AG10803 (cell line): ENCODE measurements at places on chromosomes 6 and 20.

DNA sequence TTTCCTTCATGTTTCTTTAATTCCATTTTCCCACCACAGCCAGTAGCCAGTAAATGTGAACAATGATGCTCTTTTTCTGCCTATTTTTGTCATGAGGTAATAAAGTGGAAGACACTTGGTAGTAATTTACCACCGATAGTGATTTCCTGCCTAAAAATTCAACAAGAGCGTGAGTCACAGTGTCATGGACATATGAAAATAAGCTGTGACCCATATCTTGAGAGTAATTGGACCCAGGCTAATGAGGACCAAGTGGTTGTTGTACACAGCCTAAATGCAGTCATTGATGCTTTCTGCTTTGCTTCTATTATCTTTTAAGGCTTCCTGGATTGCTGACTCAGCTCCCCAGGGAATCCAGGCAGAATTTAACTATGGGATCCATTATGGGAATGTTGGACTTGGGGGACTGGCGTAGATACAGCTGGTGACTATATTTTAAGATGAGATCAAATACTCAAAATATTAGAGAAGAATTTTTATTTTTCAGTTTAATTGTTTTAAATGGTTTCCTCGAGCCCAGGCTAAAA, 265.9 kb upstream of the FERMT1 start:
- no peak for DNase-seq

DNA sequence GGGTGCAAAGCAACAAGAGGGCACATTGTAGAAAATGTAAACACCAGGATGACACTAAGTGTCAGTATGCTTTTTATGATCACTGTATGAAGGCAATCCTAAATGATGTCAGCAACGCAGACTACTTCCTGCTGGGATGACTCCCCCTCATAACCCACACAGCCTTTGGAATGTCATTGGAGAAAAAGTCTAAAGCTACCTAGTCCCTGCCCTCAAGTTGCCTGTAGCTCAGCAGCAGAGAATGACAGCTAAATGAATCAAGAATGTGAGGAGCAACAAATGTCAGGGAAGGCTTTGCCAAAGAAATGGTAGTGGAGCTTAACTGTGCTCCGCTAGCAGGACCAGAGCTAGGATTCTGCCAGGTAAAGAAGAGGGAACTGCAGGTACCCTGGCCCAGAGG, 555.6 kb downstream of the CD83 start:
- DNase-seq, result peak; percentile 26

DNA sequence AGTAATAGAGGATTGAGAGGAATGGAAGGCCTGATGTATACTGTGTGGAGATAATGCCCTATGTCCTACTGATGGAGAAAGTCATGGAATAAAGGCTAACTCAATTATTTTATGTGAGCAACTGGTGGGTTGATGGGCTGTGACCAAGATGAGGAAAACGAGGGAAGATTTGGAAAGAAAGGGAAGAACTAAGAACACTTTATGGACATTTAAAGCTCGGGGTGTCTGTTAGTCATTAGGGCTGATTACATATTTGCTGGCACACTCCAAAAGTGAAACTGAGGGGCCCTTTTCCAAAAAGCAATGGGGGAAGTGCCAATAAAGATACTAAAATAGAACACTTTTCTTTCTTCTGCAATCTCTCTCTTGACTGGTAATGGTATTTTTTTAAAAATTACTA, 439.5 kb downstream of the PLCB1 start:
- peak; percentile 4 for DNase-seq

- DNase-seq, result no peak
These were observed 41.0 kb downstream of the METTL24 start for GRCh38 chr6:110317189-110317588.

DNA sequence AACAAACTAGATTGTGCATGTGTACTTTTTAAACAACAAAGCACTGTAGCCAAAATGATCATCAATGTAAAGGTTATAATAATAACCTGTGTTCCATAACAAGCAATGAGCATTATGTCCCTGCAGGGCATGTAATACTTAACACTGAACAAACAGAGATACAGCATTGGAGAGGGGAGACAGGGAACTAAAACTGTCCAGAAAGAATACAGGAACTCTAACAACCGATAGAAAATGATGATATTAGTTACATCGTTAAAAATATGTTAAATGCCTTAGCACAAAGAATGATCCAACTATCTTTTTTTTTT, 80.5 kb downstream of the COL9A1 start:
- DNase-seq, result no peak

GRCh38 chr20:31390490-31390889, at the start of gene DEFB119:
Gene DEFB119, minus strand, starts transcription at chr20:31390590. Its CDS starts 107 bp downstream, at chr20:31390483.
- no peak for DNase-seq

GRCh38 chr20:24589381-24589780, 120.0 kb downstream of the SYNDIG1 start:
- DNase-seq, result no peak

DNA sequence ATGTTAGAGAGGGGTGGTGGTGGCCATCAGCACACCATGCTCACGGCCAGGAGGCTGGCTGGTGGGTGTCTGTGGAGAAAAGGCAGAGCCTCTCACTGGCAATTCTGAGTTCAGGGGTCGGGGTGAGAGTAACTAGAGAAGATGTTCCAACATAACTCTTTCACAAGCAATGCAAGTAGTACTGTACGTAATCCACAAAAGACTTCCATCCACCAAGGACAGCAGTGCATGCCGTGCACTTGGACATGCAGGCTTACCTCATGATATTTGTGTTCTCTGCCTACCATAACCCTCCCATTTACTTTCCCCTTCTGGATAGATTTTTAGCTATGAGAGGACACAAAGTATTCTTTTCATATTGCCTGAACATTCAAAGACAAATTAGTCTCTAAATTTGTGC, 51.3 kb downstream of the DCBLD1 start:
- DNase-seq, result no peak

GRCh38 chr6:127302728-127303660, 36.3 kb downstream of the RNF146 start:
- peak; percentile 49 for DNase-seq

DNA sequence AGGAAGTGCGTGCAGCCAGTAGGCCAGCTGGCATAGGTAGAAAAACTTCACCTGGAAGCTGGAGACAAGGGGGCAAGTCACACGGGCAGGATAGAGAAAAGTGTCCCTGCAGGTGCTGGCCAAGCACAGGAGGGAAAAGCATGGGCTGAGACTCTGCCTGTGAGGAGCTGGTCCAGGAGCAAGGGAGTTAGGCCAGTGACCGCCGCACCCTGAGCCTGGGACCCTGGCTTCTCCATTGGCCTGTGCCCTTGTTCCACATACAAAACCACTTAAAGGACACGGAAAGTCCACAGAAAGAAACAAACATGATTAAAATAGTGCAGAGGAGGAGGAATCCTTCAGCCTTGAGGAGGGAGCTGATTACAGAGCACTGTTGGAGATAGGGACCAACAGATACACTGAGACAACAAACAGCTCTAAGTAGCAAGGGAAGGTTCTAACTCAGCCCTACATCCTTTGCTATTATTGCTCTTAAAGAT, 68.6 kb downstream of the TRAM2 start:
- DNase-seq, result no peak

GRCh38 chr6:148440016-148440415, 97.4 kb downstream of the SASH1 start:
- peak; percentile 78 for DNase-seq

DNA sequence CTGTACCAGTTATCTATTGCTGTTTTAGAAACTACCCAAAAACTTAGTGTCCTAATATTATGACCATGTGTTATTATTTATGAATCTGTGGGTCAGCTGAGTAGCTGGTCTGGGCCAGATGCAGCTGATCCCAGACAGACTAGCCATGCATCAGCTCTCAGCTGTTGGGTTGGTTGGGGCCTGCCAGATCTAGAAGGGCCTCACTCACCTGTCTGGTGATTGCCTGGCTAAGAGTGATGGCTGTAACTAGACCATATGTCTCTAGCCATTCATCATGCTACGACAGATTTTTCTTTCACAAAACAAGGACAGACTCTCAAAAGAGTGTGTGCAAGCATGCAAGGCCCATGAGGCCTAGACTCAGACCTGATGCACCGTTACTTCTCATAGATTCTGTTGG, 403.2 kb downstream of the SAMD5 start:
- DNase-seq, result no peak

DNA sequence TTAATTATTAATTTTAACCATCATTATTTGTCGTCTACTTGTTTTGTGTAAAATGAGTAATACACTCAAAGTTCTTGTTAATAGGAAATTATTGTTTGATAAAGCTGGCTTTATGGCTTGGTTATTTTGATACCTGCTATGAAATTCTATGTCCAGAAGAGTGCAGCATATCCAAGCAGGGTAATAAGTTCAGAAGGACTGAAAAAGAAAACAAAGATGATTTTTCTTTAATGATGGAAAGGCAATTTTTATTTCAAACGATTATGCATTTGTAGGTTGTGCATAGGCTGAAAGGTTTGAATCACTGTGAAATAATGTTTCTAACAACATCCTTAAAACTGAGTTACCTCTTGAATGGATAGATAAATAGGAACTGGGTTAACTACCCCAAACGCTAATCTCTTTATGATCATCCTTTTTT, 1.4 kb upstream of the MAN1A1 start:
- DNase-seq, result peak; percentile 56

GRCh38 chr6:112193535-112194051, 60.8 kb downstream of the LAMA4 start:
- DNase-seq, result no peak

- DNase-seq, result no peak
These were observed 454.7 kb downstream of the TFAP2B start for GRCh38 chr6:51273228-51273961.

- peak; percentile 23 for DNase-seq
These were observed 211.9 kb downstream of the HAO1 start for GRCh38 chr20:7728338-7728737.

DNA sequence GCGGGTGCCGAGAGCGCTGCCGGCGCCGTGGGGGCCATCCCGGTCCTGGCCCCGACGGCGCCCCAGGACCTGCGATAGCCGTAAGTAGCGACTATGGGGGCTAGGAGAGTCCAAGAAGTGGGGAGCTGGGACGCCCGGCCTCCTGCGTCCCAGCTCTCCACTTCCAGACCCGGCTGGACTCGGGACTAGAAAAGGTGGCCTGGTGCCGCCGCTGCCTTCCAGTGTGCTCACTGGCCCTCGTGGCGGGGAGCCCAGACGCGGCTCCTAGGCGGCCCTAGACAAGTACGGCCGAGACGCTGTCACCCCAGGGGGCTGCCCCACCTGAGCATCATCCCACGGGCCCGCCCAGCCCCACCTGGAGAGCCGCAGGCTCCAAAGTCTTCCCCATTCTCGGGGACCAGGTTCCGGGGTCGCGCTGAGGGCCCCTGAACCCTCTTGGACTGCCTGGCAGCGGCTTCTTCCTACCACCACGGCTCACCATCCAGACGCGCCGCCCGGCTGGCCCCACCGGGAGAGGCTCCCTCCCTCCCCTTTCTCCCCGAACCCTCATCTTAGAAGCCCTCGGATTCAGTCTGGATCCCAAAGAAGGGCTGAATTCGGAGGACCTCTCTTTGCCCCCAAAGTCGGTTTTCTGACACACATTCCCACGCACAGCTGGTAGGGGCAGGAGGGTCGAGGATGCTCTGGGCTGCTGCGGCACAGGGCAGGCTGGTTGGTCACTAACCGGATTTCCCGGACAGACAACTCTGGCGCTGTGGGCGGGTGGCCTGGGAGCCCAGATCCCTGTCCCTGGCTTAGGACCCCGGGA, 870 bp upstream of the MDFI start:
- DNase-seq, result no peak

GRCh38 chr20:45096781-45097180, 4.1 kb downstream of the KCNS1 start:
- DNase-seq, result no peak

GRCh38 chr20:17617212-17617867, 47.5 kb downstream of the DSTN start:
- DNase-seq, result peak; percentile 21

GRCh38 chr6:97231911-97232310, 51.1 kb downstream of the MMS22L start:
- no peak for DNase-seq

- DNase-seq, result no peak
These were observed 2.7 kb downstream of the MOCS1 start for GRCh38 chr6:39931607-39932006.

DNA sequence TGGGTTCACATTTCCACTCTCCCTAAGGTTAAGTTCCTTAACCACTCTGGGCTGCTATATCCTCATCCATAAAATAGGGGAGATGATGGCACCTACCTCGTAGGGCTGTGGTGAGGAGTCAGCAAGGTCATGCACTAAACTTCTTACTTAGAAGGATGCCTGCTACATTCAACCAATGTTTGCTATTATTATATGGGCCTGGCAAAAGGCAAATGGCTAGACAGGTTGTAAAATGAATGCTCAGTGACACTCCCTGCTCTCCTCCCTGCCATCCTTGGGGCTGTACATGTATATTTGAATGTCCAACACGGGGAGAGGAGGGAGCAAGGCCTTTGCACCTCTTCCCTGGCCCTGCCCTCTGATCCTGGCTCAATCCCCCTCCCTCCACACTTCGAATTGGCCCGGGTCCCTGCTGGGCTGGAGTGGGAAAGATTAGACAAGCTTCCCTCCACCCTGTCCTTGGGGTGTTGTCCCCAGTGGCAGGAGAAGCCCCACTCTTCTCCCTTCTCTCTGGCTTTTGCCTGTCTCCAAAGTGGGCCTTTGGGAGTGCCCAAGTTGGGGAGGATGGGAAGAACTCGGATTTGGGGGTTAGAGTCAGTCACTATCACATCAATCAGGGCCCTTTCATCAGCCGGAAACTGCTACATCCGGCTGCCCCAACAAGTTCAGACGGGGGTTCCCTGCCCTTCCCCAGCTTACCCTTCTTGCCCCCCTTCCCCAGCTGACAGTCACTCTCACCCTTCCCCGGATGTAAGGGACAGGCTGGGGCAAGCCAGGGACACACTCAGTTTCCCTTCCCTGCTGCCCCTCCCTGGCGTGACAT, 36.3 kb upstream of the VEGFA start:
- no peak for DNase-seq

- peak; percentile 41 for DNase-seq
These were observed 7.6 kb downstream of the ZNF451 start for GRCh38 chr6:57097596-57097995.

GRCh38 chr20:11522366-11522741, 395.3 kb upstream of the BTBD3 start:
- DNase-seq, result peak; percentile 40

DNA sequence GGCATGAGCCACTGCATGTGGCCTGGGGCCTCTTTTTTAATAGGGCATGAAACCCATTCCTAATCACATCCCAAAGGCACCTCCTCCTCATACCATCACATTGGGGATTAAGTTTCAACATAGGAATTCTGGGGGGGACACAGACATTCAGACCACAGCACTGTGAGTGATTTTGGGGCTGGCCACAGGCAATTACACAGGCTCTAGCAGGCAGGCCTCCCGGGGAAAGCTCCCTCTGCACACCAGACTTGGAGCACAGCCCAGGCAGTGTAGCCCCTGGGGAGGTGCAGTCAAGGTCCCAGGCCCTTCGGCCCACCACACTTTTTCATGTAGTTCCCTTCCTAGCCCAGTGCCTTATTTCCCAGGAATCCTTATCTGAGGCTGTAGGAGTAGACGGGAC, 5.5 kb downstream of the SFT2D1 start:
- DNase-seq, result no peak

GRCh38 chr20:17868151-17868550, 100.4 kb downstream of the SNX5 start:
- no peak for DNase-seq
